ENCODE measurements at places on chromosomes 2 and 18.

DNA sequence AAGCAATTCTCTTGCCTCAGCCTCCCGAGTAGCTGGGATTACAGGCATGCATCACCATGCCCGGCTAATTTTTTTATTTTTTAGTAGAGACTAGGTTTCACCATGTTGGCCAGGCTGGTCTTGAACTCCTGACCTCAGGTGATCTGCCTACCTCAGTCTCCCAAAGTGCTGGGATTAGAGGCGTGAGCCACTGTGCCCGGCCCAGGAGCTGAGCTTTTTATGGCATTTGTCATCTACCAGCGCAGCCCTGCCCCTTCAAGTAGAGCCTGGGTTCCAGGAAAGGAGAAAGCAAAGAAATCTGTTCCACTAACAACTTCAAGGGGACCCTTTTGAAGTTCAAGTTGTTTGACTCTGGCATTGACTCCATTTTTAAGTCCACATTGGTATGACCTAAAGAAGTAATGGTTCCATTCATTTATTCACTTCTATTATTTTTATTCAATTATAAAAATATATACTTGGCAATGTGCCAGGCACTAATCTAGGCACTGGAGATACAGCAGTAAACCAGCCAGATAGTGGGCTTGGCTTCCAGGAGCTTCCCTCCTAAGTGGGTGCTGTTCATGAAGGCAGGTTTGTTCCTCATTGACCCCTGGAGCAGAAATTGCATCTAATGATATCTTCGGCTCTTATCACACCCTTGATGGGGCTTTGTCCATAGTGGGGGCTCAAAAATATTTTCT lies 8.0 kb upstream of the SFTPB start:
- no peak for DNase-seq

- DNase-seq = no peak
Measured at GRCh38 chr2:26792720-26793119, 6.9 kb downstream of the CENPA start.

DNA sequence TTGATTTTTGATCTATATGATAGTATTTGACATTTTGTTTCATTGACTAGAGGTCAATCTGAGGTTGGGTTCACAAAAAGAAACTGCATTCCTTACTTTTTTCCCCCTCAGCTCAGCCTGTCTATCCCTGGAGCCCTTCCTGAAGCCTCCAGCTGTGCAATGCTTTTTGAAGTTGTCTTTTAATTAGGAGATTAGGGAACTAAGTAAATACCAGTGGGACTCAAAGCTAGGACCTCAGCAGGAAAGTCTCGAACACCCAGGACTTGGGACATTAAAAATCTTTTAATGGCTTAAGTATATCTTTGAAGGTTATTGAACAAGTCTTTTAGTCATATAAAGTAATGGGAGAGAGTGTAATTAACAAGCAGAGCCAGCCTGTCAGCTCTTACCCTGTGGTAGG lies 220.2 kb downstream of the PDE11A start:
- DNase-seq = no peak

- DNase-seq = no peak
Measured at GRCh38 chr2:3051266-3051665, 326.4 kb downstream of the EIPR1 start.

Measured in stimulated activated CD4-positive, alpha-beta T cell treated with anti-CD3 and anti-CD28 coated beads, Interleukin-1b, Interleukin-23, amount 100 ng/mL, for 1 hour (primary cell).